ENCODE measurements at places on chromosomes 2 and 18.

- no peak for DNase-seq
Measured at GRCh38 chr2:101677658-101678057, 19.8 kb upstream of the MAP4K4 start.

GRCh38 chr2:157777427-157777826 is 98.7 kb downstream of the ACVR1 start:
- peak; percentile 66 for DNase-seq

GRCh38 chr18:13804305-13804704 is 19.6 kb upstream of the MC5R start:
- no peak for DNase-seq

DNA sequence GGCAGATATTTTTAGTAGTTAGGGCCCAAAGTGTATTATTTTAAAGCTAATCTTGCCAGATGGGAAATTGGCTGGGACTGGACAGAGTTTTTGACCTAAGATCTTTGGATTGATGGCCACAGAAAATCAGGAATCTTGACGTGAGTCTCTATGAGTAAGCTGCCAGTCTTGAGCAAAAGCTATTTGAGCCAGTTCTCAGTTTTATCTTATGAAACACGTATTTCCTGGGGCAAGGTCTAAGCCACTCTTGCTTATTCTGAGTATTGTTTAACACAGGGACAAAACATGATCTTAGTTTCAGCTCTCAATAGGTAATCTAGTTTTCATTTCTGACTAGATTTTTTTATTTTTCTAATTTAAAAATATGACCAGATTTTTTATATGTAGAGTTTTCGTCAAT is 329.4 kb downstream of the CNTNAP5 start:
- DNase-seq: no peak

DNA sequence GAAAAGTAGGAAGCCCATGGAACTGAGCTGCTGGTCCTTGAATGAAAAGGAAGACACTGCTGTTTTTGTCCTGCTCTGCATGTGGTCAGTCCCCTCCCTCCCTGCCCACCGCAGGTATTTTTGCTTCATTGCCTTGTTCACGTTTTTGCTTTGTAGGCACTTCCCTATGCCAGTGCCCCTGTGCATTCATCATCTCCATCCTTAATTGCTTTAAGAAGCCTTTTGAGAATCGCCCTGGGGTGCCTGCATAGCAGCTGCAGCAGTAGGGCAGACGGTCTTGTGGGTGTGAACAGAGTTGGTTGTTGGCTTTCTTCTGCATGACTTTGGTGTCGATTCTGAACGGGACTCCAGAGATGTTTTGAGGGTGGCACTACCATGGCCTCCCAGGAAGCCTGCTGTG is 97.0 kb downstream of the CABLES1 start:
- DNase-seq: no peak

GRCh38 chr2:8582651-8583399 is 99.0 kb upstream of the ID2 start:
- no peak for DNase-seq

GRCh38 chr2:25897506-25897905 is 19.2 kb upstream of the ASXL2 start:
- no peak for DNase-seq

- no peak for DNase-seq
Measured at GRCh38 chr2:69977186-69977585, 15.8 kb upstream of the ASPRV1 start.

DNA sequence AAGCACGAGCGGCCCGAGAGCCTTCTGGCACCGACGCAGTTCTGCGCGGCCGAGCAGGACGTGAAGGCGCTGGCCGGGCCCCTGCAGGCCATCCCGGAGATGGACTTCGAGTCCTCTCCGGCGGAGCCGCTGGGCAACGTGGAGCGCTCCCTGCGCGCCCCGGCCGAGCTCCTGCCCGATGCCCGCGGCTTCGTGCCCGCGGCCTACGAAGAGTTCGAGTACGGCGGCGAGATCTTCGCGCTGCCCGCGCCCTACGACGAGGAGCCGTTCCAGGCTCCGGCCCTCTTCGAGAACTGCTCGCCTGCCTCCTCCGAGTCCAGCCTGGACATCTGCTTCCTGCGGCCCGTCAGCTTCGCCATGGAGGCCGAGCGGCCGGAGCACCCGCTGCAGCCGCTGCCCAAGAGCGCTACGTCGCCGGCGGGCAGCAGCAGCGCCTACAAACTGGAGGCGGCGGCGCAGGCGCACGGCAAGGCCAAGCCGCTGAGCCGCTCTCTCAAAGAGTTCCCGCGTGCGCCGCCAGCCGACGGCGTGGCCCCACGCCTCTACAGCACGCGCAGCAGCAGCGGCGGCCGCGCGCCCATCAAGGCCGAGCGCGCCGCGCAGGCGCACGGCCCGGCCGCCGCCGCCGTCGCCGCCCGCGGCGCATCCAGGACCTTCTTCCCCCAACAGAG is 70.4 kb downstream of the ARHGEF33 start:
- DNase-seq: peak; percentile 75

Data from activated CD4-positive, alpha-beta T cell treated with anti-CD3 and anti-CD28 coated beads, Interleukin-2, amount 50 U/mL, for 48 hours (primary cell).